ENCODE measurements at places on chromosomes 5 and 9.

GRCh38 chr5:130964231-130965202 lies 200.5 kb downstream of the HINT1 start:
- DNase-seq: no peak

DNA sequence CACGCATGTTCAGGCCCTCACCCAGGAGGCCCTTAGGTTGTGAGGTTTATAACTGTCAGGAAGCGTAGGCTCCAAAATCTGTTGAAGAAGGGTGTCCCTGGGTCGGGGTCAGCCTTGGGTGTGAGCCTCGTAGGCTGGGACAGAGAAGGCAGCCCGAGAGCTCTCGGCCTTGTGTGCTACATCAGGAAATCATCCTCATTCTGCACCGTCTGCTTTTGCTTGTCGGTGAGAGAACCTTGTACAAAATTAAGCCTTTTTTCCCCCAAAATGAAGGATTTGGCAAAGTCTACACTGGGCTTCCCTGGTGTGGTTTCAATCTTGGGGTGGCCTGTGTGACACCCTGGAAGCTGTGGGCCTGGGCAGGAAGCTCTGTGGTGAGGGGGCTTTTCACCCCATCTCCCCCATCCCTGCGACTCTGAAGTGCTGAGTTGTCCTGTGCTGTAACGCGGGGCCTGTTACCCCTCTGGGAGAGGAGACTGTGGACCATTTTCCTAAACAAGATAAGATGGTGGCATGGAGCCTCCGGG lies 55.3 kb downstream of the AHRR start:
- peak; percentile 8 for DNase-seq

DNA sequence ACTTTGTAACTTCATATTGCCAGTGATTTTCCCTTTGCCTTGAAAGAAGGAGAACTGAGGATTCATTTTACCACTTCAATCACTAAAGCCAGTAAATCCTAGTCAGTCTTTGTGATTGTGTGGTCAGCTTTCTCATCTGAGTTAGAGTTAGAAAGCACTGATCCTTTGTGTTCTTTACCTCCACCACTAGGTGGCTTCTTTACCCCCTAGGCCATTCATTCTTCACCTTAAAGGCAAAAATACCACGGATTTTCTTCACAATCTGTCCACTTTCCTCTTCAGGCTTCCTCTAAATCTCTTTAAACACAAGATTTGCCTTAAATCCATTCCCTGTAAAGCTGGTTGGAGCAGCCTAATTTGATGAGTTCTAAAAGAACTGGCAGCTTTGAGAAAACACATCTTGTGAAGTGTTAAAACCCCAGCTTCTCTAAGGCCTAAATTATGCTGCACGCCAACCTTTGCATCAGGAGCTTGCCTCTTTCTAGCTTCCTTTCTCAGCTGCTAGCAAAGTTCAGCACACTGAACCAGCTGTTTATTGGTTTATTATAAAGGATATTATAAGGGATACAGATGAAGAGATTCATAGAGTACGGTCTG lies 20.4 kb downstream of the BDP1 start:
- peak; percentile 35 for DNase-seq

DNA sequence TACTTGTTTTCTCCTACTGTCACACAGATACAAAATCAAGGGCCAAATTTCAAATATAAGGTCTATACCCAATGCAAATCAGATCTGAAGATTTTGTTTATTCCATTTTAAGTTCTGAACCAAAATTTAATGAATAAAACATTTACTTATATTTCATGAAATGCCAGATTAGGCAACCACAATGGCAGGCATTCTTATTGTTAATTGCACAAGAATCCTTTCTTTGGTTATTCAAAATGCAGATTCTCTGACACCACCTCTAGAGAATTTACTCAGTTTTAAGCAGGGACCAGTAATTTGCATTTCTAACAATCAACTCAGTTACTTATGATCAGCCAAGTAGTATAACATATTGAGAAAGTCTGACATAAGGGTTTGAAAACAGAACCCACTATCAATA lies 972.4 kb upstream of the ACO1 start:
- DNase-seq: no peak

DNA sequence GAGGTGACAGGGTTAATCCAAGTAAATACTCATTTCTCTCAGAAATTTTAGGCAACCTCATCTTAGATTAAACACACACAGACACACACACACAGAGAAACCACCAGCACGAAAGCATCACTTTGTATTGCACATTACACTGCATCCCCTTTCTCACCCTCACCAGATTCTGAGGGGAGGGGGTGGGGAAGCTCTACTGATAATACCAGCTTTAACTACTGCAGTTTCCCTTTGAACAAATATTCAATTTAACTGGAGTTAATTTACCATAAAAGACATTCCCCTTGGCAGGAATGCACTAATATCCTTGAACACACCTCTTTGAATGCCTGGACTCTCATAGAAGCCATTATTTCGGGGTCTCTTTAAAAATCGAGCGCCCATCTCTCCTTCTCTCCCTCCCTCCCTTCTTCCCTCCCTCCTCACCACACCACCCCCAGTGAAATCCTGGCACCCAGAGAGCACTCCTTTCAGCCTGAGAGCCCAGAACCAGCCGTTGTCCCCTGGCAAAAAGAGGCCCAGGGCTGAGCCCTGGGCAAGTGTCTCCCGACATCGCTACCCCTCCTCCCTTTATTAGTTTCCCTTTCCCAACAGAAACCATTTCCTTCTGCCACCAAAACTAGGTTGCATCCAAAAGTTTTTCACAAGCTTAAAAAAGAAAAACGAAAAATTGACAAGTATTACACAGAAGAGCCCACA lies 2.8 kb upstream of the NFIB start:
- no peak for DNase-seq

DNA sequence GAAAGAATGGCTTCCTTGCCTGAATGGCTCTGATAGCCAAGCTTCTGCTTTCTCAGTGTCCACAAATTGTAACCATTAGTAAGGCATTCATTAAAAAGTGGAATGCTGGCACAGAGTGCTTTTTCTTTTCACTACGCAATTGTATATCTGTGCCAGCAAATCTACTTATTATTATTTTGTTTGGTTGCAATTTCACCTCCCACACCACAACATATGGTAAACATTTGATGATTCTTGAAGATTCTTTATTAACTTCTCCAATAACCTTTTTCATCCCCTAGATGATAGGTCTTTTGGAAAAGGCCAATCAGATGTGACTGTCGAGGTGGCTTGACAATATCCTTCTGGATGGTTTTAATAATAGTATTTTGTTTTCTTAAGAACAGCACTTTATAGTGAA lies 234.1 kb downstream of the TMEM38B start:
- DNase-seq: no peak

DNA sequence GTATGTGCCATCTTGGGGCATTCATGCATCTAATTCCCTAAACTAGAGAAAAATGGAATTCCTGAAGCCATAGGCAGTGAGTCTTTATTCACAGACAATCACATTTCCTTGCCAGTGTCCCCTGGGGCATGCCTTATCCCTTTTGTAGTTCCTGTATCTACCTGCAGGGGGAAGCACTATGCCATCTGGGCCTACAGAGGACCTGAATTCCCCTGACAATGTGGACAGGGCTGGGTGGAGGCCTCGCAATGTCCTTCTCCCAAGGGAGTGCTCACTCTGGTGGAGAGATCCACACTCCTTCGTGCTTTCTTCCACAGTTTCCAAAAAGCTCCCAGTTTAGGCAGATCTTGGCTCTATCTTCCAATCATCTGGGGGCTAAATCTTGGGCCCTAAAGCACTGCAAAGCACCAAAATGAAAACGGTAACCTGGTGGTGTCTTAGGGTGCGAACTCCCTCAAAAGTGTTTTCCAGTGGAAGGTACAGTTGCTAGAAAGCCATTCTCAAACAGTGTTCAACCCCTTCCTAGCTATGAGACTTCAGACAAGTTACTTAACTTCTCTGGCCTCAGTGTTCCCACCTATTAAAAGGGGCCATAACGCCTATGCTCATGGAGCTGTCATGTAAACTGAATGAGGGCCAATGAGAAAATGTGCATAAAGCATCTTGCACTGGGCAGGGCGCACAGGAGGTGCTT lies 17.5 kb downstream of the WHRN start:
- DNase-seq: peak; percentile 88

DNA sequence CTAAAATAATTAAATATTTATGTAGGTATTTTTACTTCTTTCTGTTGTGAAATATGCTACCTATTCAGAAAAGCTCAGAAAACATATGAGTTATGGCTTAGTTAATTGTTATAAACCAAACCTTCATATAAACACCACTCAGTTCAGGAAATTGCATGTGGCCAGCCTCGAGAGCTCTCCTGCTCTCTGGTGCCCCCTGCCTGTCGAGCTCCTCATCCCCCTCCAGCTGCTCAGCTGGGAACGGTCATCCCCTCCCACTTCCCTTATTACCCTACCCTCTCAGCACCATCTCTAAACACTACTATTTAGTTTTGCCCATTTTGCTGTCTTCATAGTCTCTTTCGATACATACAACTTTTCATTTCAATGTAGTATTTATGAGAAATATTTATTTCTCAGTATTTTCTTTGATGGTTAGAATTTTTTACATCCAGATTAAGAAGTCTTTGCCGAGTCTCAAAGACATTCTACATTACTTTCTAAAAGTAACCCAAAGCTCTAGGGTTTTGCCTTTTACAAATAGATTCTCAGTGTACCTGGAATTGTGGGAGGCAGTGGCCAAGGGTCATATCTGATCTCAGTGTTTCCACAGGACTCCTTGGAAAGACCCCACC lies 51.2 kb upstream of the SEMA4D start:
- DNase-seq: peak; percentile 81

- no peak for DNase-seq
Observed at GRCh38 chr9:69397384-69398214, 72.6 kb downstream of the ENTREP1 start.

GRCh38 chr5:161263191-161263590 lies 283.3 kb downstream of the GABRB2 start:
- no peak for DNase-seq

- no peak for DNase-seq
Observed at GRCh38 chr5:36222620-36223019, 19.1 kb downstream of the NADK2 start.

DNA sequence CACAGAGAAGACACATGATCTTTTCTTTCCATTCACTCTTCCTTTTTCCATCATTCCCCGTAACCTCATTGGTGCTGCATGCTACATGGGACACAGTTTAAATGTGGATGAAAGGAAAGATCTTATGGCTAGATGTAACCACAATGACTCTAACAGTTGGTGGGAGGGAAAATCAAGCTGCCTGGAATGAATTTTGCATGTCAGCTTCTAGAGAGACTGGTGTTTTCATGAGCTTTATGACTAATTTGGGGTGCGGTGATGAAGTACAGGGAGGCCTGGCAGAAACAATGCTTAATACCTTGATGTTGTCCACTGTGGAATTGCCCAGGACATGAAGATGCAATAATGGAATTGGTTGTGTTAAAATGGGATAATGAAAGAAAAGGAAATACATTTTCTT lies 55.9 kb upstream of the MYO10 start:
- no peak for DNase-seq

DNA sequence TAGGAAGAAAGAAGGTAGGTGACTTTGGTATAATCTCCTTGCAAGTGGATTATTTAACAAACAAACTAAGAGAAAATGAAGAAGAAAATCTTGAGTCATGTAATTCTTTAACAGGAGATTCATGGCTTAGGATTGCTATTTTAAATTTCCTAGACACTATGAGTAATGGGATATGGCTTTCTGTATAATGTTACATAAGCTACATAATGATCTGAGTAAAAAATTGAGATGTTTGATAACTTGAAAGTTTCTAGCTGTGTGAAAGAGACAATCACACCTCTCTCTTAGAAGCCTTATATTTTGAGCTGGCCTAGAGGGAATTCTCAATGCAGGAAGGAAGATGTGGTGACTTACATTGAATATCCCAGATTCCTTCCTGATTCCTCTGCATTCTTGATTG lies 92.5 kb downstream of the CDH9 start:
- DNase-seq: no peak

DNA sequence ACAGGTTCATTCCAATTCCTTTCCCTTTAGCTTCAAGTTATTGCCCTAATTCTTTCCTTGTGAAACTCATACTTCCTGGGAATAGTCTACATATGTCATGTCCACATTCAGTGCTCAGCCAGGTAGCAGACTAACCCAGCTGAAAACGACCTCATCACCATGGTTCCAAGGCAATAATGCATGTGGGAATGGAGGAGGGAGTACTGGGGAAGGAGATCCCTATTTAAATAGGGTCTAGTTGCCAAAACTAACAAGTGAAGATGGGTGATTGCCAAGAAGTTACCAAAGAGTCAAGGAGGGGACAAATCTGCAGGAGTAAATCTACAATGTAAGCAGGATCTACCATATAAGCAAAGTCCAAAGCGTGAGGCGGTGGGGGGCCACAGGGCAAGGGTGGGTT lies 47.3 kb upstream of the MCTP1 start:
- DNase-seq: no peak

DNA sequence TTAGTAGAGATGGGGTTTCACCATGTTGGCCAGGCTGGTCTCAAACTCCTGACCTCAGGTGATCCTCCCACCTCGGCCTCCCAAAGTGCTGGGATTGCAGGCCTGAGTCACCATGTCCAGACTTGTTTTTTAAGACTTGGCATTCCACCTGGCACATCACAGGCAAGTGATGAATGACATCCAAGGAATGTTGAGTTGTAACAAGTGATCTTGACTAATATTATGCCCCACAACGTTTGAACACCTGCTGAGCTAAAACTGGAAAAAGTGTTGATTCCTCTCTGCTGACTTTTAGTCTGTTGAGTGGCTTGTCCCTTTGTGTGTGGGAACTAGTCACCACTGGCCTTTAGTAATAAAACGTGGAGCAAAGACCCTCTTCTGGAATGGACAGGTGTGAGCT lies 54.6 kb downstream of the SUB1 start:
- DNase-seq: no peak

- DNase-seq: peak; percentile 81
Observed at GRCh38 chr9:136533775-136534157, 12.1 kb downstream of the NOTCH1 start.

GRCh38 chr5:50738864-50739263 lies 72.4 kb downstream of the PARP8 start:
- DNase-seq: no peak

DNA sequence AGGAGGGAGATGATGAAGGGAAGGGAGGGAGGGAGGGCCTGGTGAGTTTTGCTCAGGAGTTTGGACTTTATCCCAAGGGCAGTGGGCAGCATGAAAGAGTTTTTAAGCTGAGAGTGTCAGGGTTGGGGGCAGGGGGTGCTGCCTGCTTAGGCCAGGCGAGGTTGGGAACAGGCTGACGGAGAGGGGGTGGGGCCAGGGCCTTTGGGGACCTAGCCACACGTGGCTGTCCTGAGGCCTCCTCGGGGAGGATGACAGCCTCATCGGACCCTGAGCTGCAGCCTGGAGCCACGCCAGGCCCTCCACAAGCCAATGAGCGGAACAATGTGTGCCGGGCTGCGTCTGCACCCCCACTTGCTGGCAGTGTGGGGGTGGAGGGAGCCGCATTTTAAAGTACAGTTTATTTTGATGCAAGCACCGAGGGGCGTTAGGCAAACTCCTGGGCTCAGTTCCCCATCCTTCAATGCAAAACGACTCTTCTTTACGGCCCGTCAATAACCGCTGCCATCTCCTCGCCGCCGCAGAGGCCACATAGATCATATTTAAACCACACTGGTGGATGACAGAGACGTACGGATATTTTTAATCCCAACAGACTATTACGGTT lies 5.3 kb upstream of the RXRA start:
- DNase-seq: no peak

- DNase-seq: no peak
Observed at GRCh38 chr5:52875827-52876226, 88.1 kb downstream of the ITGA1 start.

GRCh38 chr9:95370064-95370463 lies 52.6 kb upstream of the FANCC start:
- DNase-seq: no peak

GRCh38 chr9:27763831-27764230 lies 190.6 kb upstream of the C9orf72 start:
- no peak for DNase-seq

Data from natural killer cell (primary cell).